ENCODE measurements at places on chromosomes 4 and X.

DNA sequence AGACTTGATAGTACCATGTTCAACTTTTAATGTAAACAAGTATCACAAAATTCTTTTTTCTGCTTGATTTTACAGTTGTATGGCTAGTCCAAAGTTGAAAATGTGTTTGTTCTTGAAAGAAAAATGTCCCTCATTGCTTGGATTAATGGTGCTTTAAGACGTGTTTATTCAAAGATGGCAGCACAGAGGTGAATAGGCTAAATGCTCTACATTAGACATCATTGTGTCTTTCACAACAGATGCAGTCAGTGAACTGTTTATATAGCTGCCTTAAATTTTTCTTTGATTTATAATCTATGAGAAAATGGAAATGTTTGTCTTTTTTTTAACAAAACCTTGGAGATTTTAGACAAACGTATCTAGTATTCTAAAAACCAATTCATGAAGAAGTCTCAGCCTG lies 137.3 kb downstream of the BMPR1B start:
- no peak for DNase-seq

- no peak for DNase-seq
Observed at GRCh38 chr4:24174602-24175001, 284.8 kb upstream of the PPARGC1A start.

DNA sequence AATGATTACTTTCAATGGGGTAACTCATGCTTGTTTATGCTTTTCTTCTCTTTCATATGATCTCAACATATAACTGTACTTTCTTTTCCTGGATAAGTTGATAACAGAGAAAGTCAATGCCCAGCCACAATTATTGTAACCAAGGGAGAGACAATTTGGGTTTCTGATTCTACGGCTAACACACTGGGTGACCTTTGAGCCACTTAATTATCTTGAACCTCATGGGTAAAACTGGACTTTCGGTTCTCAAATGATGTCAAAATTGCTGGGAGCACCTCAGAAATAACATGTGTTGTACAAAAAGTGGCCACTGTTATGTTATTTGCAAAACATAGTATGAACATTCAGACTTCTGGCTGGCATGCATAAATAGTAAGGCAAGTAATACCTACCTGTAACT lies 79.6 kb upstream of the MCF2 start:
- no peak for DNase-seq

- no peak for DNase-seq
Observed at GRCh38 chr4:91754716-91755115, 549.0 kb upstream of the GRID2 start.

DNA sequence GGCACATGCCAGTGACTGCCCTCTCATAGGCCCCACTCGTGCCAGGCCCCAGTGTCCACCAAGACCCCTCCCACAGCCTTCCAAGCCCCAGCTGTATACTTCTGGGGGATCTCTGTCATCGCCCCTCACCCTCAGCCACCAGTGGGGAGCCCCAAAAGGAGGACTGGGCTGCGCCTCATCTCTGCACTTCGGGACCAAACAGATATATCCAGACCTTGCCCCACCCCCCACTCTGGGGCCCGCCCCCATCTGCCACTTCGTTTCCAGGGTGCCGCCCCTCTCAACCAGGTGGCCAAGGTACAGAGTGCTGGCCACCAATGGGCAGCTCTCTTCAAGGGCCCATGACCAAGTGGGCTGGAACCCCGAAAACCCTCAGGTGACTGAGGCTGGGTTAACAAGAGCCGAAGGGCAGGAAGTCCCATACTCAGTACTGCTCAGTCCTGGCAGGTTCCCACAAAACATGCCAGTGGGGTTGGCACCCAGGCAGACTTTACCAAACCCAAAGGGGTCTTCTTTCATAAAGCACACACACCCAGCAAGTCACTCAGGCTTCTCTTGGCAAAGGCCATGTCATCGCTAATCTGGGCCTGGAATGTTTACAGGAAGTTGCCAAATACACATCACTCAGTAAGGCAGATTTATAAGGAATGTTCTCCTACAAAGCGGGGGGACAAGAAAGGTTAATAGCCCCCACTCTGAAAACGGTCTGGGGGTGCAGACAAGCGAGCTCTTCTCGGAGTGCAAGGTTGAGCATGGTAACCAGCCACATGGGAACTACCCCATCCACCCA lies 4.4 kb downstream of the ZFYVE28 start:
- no peak for DNase-seq

- peak; percentile 83 for DNase-seq
Observed at GRCh38 chr4:89216866-89217265, 90.7 kb downstream of the GPRIN3 start.

DNA sequence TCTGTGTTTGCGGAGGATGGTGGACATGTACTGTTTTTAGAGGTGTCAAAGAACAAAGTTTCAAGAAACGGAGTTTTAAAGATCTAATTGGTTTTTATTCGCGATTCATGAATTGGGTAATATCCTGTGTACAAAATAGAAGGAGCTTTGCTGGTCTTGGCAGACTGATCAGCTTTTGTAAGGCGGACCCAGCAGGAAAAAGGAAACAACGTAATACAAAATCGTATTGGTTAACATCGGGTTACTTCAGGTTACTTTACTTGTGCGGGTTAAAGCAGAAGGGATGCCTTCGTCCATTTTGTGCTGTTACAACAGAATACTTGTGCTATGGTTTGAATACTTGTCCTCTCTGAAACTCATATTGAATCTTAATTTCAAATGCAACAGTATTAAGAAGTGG lies 11.4 kb upstream of the NYX start:
- no peak for DNase-seq

DNA sequence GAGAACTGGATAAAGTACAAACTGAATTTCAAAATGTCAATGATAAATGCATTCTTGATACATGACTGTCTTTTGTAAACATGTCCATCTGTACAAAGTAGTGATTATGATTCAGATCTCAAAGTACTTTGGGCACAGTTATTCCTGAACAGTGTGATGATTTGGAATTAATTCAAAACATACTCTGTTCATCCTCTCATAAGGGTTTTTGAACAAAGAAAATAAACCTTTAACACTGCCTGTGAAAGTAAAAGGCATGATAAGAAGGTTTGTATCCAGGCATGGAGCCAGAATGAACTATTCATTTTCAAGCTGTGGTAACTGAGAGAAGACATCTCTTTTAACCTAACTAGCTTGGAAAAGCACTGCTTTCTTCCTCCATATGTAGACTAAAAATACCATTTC lies 883 bp upstream of the KLHL4 start:
- DNase-seq = no peak

- DNase-seq = no peak
Observed at GRCh38 chr4:182869697-182870096, 47.5 kb downstream of the DCTD start.

- DNase-seq = peak; percentile 12
Observed at GRCh38 chr4:24689212-24689611, 104.9 kb upstream of the DHX15 start.

- no peak for DNase-seq
Observed at GRCh38 chr4:72283357-72283756, 251.6 kb downstream of the NPFFR2 start.

- no peak for DNase-seq
Observed at GRCh38 chr4:74848774-74849173, 54.5 kb upstream of the BTC start.

DNA sequence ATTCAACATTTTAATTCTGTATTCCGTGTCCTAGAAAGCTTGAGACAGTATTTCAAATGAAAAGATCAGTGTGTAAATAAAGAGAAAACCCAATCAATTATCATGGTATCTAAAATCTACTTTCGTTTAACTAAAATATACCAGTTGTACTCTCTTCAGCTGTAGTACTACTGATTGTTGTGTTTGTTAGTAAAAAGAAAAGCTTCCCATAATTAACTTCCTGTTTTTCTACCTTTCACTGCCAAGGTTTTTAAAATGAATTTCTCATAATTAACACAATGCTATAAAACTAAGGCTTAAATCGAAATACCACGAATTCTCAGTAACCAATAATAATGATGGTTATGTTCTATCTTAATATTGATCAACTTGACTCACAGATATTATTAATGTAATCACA lies 37.4 kb downstream of the PPP3CA start:
- no peak for DNase-seq

DNA sequence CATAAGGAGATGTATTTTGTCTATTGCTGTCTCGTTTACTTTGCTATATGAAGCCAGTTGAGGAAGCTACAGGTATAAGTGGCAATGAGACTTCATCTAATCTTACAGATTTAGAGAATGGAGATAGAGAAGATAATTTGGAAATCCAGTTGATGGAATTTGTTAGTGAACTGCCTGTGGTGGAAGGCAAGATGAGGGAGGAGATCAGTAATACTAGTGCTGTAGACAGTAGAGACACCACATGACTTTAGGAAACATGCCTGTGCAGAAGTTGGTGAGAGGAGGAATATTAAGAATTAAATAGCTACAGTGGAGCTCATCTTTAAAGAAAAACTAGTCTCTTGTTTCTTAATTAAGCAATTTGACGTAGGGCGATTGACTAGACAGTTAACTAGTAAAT lies 51.3 kb downstream of the RBPJ start:
- no peak for DNase-seq

GRCh38 chrX:22237479-22237878 lies 35.2 kb upstream of the CBLL2 start:
- no peak for DNase-seq

DNA sequence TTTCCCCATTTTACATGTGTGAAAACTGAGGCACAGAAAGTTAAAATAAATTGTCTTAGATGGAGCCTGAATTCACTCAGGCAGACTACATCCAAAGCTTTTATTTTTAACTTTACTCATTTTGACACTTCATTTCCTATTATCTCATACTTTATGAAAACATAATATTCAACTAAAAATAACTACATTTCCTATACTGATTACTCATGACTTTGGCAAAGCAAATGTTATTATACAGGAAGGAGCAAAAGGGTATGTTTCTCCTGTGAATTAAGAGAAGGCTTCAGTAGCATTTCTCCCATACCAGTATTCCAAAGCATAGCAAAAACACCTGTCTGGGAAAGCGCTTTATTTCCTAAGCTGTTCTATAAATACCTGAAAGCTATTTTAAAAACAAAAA lies 178.6 kb downstream of the ADAMTS3 start:
- DNase-seq = no peak

DNA sequence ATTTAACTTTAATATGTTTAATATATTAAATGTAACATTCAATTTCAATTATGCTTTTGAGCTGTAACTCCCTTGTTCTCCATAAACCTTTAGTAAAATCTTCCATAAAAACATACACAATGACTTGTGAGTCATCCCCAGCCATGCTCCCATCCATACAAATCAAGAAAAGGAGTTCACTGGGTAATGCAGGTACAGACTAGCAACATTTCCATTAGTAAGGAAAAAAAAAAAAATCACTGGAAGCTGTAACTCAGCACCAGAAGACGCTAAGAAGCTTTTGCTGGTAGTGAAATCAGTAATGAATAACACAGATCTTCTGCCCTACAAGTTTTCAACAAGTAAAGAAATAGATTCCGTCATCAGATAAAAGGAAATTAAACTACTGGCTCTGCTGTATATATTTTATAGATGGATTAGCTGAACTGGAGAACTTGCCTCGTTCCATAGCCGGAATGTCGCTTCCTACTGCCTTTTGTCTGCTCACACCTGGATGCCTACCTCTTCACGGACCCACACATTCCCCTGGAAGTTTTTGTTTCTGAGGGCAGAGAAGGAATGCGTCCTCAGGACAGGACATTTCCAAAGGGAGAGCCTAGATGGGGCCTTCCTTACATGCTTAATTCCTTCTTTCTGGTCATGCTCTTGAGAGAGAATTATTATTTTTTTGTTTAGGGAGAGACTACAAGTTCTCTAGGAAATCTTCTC lies 298.4 kb upstream of the ANKRD50 start:
- DNase-seq = no peak

DNA sequence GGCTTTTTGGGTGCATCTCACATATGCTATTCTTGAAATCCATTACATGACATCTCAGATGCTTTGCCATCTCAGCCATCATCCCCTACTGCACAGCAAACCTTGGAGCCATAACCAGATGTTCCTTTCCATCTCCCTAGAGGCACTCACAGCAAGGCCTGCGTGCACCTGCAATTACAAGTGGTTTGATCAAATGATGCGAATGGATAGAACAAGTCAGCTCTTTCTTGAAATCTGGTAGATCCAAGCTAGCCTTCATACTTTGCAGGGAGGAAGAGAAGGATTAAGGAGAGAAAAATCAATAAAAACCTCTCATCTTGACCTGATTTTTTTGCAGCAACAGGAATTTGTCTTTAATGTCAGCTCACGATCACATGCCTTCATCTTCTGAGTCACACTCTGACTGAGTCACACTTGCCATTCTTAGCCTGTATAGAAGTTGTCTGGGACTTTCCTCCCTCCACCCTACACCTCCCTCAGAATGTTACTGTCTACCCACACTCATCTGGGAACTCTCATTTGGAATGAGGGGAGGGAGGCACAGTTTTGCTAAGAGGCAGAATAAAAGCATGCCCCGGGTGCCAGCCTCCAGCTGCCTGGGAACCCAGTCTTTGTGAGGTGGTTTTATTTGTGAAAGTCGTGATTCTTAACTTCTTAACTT lies 11.9 kb upstream of the TRIML1 start:
- no peak for DNase-seq

GRCh38 chr4:55921093-55921492 lies 27.7 kb upstream of the CEP135 start:
- no peak for DNase-seq

DNA sequence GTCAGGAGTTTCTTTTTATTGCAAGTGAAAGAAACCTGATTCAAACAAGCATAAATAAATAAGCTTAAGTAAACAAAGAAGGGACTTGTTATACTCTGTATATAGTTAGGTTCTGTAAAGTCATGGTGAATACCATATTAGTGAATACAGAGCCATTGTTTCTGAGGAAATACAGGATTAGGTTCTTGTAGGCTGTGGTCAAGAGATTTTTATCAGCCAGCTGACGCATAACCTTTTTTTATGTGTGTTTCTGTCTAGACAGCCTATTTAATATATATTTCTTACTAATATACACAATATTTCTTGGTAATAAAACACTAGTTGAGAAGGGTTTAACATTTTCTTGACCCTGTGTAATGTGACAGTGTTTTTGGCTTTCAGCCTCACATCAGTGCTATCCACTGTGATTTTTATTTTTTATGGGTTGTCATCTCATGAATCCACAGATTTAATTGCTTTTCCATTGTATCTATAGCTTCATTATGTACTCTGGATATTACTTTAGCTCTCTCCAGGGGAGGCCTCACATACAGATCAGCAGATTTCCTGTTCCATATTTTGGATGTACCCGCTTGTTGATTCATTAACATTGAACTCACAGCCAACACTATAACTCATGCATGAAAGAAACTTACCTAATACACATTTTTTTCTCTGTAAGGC lies 8.0 kb downstream of the HERC3 start:
- DNase-seq = peak; percentile 17

DNA sequence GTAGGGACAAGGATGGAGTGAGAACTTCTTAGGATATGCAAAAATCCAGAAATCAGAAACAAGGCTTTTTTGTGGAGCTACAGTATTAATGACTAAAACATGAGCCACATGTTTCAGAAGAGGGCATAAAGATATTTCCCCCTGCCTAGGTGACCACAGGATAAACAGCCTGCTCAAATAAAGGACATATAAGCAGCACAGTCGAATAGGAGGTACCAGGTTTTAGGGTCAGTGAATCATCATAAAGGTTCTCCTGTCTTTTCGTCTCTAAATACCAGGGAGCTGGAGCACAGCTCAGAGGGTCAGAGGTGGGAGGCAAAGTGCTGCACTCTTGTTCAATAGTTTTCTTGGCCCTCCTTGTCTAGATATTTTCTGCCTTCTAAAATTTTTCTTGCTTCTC lies 211.9 kb upstream of the HS3ST1 start:
- DNase-seq = no peak

- peak; percentile 45 for DNase-seq
Observed at GRCh38 chrX:135931644-135932487, 38.4 kb downstream of the SAGE1 start.
